ENCODE measurements at places on chromosomes 11 and 22. TPM values are rescaled to one million over a fixed set of nuclear protein-coding genes. Genes with fewer than 3 reads are reported as not detected.
A peak's percentile ranks its signal among the peaks of the same experiment; 100 is the strongest.

DNA sequence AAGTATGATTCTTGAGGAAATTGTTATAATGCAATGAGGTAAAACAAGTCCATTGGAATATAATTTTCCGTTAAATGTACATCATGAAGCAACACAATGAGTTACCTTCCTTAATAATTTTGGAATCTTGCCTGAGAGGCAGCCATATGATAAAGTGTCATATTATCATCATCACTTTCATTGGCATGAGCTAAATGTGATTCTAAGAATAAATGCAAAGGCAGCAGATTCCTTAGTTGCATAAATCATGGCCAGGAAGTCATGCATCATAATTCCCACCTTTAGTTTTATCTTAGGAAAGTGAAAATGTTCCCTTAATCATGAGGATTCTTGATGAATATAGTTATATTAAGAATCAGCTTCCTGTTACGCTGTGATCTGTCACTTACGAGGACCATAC lies 14.2 kb upstream of the MMP1 start:
- DNase-seq = peak; percentile 73

GRCh38 chr11:120028897-120029258 lies 109.0 kb downstream of the TRIM29 start:
- no peak for DNase-seq

GRCh38 chr11:10005955-10006525 lies 288.0 kb downstream of the SBF2 start:
- no peak for DNase-seq

The CDHR5 gene
- not detected for total RNA-seq

The LRRC10B gene
- total RNA-seq = under 0.01 TPM

Data from bronchial epithelial cell (primary cell).